Iris pigment epithelial cell (primary cell): ENCODE measurements at places on chromosomes 2 and 18.

GRCh38 chr2:3610881-3611505 lies 16.1 kb downstream of the COLEC11 start:
- DNase-seq: no peak

GRCh38 chr2:20594048-20594750 lies 56.7 kb downstream of the HS1BP3 start:
- no peak for DNase-seq

GRCh38 chr2:16277117-16277516 lies 336.8 kb downstream of the MYCN start:
- DNase-seq: no peak

DNA sequence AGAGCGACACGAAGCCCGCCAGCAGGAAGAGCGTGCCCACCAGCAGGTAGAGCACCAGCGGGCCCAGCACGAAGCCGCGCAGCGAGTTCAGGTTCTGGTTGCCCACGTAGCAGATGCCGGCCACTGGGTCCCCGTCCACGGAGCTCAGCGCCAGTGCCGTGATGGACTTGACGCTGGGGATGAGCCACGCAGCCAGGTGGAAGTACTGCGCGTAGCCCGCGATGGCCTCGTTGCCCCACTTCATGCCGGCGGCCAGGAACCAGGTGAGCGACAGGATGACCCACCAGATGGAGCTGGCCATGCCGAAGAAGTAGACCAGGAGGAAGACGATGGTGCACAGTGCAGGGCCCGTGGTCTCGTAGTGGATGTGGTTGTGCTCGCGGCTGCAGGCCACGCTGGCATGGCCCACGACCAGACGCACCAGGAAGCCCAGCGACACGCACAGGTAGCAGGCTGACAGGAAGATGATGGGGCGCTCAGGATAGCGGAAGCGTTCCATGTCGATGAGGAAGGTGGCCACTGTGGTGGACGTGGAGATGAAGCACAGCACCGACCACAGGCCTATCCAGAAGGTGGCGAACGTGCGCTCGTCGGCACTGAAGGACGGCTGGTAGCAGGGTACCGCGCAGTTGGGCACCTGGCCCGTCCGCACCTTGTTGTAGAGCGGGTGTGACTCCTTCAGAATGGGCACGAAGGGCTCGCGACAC lies 2.1 kb downstream of the FZD5 start:
- no peak for DNase-seq

DNA sequence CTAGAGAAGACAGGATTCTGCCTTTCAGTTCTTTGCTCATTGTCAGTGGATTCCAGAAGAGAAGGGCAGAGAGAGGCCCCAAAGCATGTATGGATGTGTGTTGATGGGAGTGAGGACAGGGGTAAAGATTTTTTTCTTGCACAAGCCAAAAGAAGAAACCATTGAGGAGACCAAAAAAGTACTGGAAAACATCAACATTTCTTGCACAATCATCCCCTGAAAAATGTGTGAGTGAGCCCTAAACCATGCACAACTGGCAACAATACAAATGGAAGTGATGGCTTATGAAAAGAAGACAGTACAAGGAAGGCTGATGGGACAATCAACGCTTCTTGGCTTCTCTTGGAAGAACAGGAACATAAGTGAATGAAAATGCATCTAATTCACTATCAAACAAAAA lies 5.6 kb upstream of the SMAD7 start:
- DNase-seq: peak; percentile 86

- DNase-seq: peak; percentile 76
Measured at GRCh38 chr2:113851640-113852039, 38.2 kb upstream of the ACTR3 start.

DNA sequence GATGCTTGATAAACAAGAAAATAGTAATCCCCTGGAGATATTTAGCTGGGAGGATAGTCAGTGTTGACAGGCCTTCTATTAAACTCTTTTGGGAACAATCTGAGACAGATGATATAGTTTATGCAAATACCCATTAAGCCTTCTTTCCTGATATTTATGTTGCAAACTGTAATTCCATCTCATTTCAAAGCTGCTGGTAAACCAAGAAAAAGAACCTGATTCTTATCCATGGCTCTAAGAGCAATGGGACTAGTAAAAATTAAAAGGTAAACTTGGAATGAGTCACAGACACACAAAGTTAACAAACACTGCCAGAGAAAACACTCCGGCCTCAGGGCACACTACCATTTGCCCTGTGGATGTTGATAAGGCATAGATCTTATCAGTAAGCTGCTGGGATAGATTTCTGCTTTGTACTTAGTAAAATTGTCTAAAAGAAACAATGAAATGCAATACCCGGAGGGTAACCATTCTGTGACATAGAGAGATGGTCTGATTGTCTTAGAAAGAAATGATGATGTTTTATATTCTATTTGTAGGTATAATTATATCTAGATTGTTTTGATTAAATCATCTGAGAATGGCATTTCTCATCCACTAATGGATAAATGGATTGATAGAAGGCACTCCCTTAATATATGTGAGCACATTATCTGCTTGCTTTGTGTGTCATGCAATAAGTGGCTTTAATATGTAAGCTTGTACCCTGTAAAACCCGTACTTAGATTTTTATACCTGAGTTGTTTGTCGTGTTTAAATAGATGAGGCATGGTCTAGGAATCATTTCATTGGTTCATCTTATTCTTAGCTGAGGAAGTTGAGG lies 13.2 kb downstream of the GALR1 start:
- DNase-seq: no peak

- no peak for DNase-seq
Measured at GRCh38 chr2:152630466-152630865, 86.8 kb downstream of the PRPF40A start.

GRCh38 chr2:177241711-177242120 lies 22.8 kb downstream of the NFE2L2 start:
- peak; percentile 62 for DNase-seq

DNA sequence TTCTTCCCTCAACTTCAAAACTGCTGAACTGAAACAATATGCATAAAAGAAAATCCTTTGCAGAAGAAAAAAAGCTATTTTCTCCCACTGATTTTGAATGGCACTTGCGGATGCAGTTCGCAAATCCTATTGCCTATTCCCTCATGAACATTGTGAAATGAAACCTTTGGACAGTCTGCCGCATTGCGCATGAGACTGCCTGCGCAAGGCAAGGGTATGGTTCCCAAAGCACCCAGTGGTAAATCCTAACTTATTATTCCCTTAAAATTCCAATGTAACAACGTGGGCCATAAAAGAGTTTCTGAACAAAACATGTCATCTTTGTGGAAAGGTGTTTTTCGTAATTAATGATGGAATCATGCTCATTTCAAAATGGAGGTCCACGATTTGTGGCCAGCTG lies 8.4 kb downstream of the HOXD8 start:
- no peak for DNase-seq

DNA sequence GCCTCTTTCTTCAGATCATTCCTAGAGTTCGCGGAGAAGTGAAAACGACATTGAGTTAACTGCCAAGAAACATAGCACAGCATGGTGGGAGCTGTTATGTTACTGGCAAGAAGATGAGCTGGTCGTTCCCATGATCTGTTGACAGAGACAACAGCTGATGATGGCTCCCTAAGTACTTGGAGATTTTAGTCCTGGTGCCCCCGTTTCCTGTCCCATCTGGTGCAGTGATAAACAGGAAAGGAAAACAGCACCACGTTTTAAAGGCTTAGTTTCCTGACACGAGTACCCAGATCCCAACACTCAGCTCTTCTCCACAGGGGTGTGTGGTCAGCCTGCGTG lies 56.4 kb upstream of the KCNG2 start:
- DNase-seq: no peak

DNA sequence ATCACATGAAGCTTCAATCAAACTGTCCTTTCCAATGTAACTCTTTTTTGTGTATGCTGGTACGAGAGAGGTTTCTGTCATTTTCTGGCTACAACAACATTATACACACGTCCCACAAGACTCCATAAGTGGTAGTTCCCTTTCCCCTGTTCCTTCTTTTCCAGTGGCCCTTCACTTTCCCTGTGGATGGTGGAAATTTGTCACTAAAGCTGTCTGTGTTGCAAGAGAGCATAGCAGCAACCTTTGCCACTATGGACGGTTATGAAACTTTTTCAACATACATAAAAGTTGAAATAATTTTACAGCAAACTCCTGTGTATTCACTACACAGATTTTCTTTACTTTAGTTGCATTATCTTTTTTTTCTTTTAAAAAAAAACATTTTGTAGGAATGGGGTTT lies 18.7 kb downstream of the DBI start:
- DNase-seq: no peak

GRCh38 chr18:71329114-71329513 lies 1040.3 kb downstream of the SOCS6 start:
- no peak for DNase-seq

DNA sequence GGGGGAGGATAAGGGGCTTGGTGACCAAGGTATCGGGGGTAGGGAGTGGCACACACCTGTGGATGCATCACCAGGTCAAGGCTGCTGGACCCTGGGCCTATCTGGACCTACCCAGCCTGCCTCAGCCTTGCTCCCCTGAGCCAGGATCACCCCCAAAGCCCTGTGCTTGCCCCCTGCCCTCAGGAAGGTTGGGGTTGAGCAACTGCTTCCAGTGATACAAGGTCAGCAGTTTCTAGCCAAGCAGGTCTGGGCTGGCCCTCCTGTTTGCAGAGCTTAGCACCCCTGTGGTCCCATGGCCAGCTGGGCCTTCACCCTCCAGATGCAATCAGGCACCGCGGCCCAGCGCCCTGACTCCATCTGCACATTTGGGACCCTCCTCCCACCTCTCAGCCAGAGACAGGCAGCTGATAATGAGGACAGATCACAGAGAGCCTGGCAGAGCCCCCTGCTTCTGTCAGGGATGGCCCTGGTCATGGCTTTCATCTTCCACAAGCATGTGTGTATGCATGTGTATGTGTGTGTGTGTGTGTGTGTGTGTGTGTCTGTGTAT lies 154.6 kb downstream of the TFCP2L1 start:
- DNase-seq: no peak

- DNase-seq: peak; percentile 91
Measured at GRCh38 chr2:207473049-207473930, 56.5 kb upstream of the CREB1 start.

DNA sequence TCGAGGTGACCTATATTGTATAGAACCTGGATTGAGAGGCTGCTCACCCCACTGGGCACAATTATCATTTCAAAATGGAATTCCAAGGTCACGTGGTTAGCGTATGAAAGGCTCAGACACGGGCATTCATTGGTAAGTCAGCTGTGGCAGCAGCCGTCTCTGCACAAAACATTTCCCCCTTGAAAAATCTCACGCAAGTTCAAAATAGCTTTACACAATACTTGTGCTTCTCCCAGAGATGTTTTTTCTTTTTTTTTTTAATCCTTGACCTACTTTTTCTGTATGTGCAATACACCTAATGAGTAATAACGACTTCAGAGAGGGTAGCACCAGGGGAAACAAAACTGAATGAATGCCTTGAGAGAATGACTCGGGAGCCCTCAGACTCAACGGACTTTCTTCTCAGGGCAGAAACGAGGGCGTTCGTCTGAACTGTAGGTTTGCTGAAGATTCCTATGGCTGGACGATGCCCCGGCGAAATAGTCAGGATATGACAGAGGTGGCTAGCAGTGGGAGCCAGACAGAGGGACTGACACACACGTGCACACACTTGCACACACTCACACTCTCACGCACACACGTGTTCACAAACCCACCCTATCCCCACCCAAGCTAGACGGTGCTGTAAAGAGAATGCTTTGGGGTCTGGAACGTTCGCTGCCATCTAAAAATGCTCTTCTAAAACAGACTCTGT lies 77.8 kb downstream of the PDCL3 start:
- DNase-seq: peak; percentile 36

- no peak for DNase-seq
Measured at GRCh38 chr2:231886071-231886681, 40.0 kb downstream of the NPPC start.

DNA sequence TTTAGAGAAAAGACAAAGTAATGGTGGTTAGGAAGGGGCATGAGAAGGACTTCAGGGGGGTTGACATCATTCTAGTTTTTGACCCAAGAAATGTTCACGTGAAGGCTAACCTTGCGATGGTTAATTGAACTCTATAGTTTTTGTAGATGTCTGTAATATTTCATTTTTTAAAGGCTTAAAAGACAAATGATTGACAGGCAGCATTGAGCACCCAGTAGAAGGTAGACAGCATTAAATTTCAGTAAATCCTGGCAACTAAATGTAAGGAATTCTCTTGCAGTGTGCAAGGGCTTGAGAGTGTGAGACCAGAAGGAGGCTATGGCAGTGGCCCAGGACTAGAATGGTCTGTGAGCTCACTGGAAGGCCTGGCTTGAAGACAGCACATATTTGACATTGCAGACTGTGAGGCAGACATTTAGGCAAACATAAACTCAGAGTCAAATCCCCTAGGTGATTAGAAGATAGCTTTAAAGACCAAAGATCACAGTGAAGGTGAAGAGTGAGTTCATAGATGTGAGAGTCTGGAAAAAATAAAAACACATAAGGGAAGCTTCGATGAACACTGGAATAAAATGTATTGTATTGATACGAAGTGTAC lies 100.1 kb upstream of the MAP4K4 start:
- peak; percentile 87 for DNase-seq

GRCh38 chr2:38682008-38682575 lies 16.2 kb downstream of the GALM start:
- DNase-seq: no peak

DNA sequence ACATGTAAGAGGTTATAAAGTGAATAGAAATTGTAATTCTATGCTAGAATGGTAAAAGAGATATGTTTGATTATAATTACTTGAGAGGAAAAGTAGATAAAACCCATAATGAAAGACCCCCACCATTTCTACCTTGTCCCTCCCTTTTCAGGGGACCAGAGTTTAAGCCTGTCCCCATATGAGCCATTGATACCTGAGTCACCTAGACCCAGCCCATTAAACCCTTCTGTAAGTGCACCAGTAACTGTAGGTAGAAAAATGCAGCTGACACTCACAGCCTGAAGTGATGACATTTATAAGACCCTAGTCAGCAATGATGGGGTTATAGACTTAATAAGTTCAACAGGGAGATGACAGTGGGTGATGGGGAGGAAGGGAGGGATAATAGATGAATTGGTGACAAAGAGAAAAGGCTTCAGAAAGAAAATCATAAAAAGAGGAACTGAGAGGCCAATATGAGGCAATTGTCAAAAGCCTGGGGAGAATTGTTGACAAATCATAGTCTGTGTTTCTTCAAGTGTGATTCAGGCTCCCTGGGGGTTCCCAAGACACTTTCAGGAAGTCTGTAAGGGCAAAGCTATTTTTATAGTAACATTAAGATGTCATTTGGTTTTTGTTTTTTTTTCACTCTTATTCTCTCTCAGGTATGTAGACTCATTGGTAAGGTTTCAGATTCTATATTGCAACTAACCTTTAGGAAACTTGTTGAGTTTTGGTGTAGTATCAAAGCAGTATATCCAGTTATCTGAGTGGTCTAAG lies 544.2 kb downstream of the SATB2 start:
- no peak for DNase-seq

DNA sequence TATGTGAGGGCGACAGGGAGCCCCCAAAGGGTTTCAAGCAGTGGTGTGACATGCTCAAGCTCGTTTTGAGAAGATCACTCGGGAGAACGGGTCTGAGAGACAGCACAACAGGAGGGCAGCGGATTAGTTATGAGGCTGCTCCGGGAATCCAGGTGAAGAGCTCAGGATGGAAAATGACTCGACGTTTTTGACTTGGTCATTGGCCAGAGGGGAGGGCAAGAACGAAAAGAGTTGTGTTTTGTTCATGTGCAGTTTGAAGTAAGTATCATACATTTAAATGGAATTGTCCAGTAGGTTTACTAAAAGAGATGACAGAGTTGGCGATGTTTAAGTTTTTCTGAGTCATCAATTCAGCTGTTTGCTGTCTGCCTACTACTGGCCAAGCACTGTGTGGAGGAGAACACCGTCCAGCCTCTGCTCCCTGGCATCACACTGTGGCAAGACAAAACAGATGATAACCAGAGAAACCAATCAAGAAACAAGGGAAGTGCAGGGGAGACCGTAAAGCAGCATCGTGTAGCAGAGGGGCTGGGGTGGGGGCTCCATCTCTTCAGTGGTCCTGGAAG lies 25.3 kb upstream of the ANXA4 start:
- peak; percentile 54 for DNase-seq
